ENCODE measurements at places on chromosomes 7 and 10.

DNA sequence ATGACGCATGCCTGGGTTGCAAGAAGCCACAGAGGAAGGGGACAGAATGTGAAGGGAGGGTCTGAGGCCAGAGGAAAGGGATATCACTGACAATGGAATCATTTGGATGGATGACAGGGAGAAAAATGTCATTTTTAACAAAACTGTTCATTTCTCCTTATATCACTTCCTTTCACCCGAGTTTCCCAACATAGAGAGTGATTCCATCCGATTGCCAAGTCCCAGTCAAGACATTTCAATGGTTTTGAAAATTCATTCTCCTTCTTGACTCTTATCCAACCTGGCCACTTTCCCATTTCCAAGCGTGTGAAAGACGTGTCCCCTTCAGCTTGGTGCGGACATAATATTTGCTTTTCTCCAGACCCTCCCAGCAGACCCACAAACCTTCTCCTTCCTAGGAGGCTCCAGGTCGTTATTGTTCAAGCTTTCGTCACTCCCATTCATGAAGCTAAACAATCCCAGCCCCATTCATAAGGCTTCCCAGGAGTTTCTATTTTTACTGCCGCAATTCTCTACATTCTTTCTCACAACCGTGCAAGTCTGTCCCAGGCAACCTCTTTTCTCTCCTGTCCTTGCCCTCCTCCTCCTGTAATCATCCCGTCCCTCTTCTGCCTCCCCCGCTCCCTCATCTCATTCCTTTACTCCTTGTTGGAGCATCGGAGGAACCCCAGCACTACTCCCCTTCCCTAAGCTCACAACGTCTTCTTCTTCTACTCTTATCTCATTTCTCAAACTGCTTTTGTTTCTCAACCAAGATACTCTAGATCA lies 301.3 kb upstream of the KLF6 start:
- no peak for DNase-seq

GRCh38 chr10:50316174-50316573 lies 64.9 kb upstream of the ASAH2 start:
- no peak for DNase-seq

GRCh38 chr10:33115738-33116719 lies 158.0 kb upstream of the ITGB1 start:
- DNase-seq: no peak

DNA sequence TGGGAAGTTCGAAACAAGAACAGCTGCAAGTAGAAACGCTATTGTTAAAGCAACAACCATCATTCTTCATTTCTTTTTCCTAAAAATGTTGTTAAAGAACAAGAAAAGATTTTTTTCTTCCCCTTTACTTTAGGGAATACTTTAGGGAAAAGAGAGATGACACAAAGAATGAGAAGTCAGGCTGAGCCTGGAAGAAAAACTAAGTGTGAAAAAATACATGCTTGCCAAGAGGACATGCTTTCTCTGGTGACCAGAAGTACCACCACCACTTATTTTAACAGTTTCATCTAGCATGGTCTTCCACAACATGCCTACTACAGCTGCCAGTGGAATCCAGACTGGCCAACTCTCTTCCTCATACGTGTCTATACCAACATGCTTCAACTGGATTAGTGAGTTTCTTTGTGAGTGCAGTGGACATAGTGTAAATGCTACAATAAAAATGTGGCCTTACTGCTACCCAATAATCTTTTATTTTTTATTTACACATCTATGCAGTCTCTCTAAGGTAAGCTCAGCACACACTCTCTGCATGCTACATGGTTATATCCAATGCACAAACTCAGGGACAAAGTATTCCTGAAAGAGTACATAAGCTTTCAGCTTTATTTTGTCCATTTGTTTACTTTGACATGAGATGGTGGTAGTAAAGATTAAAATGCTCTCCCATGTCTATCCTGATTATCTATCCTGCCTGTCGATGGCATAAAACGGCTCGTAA lies 196.2 kb downstream of the TAX1BP1 start:
- DNase-seq: no peak

GRCh38 chr7:85285527-85285926 lies 98.7 kb upstream of the SEMA3D start:
- no peak for DNase-seq

DNA sequence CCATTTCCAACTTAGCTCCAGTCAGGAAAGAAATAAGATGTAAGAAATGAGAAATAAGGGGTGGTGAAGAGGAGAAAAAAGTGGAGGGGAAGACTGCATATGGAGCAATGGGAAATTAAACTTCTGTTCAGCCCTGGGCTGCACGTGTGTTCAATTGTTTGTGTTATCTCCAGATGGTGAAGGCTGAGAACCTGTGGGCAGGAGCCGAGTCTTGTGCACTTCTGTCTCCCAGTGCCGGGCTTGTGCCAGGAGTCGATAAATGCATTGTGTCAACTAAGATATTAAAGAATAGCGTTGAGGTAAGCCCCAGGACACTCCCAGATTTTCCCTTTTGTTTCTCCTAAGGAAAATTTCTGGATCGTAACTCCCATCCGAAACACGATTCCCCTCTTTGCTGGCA lies 98.2 kb downstream of the PRLHR start:
- no peak for DNase-seq

DNA sequence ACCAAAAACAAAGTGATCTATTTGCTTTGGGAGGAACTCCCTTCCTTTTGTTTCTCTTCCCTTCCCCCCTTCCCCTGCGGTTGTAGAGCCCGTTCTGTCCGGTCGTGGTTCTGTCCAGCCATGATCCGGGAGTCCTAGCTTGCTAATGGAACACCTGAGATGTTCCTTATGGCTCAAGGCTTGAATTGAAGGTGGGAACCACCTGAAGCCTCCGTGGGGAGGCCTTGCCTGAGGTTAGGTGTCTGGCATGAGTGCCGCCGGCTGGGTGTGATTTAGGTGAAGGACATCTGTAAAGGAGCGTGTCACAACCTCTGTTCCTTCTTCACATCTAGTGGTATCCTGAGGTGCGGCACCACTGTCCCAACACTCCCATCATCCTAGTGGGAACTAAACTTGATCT lies 46.2 kb downstream of the DAGLB start:
- DNase-seq: no peak

DNA sequence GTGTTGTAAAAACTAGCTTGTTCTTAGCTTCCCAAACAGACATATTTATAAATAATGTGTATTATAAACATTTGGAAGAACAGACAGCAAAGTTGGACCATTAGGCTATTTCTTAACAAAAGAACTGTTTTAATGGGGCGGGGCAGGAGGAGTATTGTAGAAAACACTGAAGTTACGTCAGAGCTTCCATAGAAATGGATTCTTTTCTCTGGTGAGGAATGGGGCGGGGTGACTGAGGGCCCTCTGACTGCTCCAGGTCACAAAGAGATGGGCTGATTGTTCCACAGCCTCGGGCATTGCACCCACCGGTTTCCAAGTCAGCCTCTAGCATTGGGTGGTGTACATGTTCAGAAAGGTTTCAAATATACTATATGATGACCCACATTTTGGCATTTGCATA lies 36.8 kb upstream of the ADAM12 start:
- DNase-seq: no peak

- no peak for DNase-seq
Measured at GRCh38 chr7:42210779-42211178, 26.2 kb downstream of the GLI3 start.

GRCh38 chr10:7756360-7756992 lies 31.3 kb downstream of the KIN start:
- no peak for DNase-seq

DNA sequence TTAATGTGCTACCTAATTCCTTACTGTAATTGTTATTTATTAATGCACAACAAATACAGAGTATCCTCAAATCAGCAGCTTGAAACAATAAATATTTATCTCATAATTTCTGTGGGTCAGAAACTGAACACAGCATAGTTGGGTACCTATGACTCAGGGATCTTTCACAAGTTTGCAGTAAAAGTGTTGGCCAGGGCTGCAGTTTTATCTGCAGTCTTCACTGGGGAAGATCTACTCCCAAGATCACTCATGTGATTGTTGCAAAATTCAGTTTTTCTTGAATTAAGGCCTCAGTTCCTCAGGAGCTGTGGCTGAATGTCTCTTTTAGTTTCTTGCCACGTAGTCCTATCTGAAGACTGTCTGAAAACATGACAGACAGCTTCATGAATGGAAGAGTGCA lies 237.8 kb downstream of the ZWINT start:
- DNase-seq: no peak

DNA sequence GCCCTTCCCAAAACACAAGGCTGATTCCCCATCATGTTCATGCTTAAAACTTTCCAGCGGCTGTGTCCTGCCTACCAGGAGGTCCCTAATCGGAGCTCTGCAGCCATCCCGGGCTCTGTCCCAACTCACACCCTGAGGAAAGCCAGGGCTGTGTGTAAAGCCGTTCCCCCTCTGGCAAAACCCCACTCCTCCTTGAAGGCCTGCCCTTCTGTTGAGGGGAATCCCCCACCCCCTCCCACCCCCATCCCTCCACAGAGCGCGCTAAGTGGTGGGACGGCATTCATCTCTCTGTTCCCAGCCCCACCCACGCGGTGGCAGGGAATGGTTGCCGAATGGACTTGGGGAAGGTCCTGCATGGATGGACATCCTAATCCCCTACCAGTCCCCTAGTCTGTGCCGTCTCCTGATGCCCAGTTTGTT lies 667 bp upstream of the TMEM120A start:
- DNase-seq: no peak

GRCh38 chr7:132162556-132163144 lies 413.6 kb downstream of the PLXNA4 start:
- DNase-seq: no peak

DNA sequence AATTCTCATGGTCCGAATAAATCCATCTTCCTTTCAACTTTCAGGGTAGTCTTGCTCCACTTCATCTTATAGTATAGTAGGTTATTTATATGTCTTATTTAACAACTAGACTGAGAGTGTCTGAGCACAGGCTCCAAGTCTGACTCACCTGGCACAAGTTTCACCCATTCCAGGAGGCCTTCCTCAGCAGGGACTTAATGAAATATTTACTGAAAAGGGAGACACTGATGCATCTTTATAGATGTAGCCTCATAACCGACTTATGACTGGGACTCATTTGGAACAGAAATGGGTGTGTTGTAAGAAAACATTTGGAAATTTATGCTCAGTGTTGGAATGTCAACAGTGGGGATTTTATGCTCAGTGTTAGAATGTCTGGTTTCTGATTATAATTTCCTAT lies 59.9 kb downstream of the CH25H start:
- no peak for DNase-seq

DNA sequence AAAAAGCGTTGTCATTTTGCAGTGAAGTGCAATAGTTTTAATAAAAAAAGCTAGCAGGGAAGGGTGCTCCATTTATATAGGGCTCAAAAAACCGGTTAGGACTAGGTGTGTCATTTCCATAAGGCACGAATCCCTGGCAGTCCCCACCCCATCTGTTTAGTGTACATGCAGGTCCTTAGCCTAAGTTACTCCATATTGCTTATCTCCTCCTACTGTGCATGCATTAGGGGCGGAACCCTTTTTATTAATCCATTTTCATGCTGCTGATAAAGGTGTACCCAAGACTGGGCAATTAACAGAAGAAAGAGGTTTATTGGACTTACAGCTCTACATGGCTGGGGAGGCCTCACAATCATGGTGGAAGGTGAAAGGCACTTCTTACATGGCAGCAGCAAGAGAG lies 301.4 kb downstream of the ABCA13 start:
- no peak for DNase-seq

GRCh38 chr7:90727412-90727811 lies 131.3 kb downstream of the CDK14 start:
- no peak for DNase-seq

DNA sequence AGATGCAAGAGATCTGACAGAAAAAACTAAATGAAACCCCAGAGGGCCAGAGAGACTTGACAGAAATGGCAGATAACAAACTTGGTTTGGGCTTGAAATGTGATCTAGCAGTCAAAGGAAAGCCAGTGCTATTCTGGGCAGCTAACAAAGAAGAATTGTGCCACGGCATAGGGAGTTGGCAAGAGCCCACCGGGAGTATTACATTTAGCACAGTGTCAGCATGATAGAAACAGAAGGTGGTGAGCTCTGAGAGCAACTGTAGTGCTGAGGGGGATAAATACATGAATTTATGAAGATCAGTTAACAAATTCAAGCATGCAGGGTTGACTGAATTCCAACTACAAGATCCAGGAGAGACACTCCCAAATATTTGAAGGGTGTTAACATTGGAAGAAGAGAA lies 91.1 kb downstream of the AHCYL2 start:
- peak; percentile 67 for DNase-seq

- no peak for DNase-seq
Measured at GRCh38 chr7:134694767-134695166, 48.1 kb downstream of the BPGM start.

DNA sequence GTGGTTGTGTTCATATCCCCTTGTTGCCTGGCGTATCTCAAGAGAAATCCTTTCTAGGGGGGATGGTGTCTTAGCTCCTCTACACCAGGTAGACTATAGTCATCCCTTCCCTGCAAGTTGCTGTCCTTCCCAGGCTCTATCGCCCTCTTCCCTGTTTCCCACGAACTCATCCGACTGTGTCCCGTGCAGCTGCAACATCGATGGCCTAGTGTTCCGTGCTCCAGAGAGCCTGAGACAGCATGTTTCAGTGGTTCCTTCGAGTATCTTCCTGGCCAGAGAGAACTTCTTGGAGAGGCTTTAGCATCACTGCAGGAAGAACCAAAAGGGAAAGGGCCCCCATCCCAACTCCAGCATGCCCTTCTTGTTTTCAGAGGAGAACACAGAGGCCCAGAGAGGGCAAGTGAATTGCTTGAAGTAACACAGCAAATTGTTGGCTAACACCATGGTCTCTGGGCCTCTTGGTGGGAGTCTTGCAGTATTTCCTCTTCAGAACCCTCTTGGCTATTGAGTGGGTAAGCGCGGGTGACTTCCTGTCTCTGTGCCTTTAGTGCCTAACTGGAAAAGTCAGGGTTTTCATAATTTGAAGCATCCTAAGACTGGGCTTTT lies 162.9 kb downstream of the RGS10 start:
- no peak for DNase-seq

DNA sequence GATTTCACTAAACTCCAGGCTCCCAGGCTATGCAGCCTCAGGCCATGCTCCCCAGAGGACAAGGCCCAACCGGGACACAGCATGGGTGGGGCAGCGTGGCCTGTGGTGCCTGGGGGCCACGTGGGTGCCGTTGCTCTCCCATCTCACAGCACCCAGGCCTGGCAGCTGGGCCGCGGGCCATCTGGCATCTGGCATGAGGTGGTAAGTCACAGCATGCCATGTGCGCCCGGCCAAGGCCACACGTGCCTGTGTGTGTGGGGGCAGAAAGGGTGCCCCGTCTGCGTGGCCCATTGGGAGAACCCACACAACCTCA lies 204.1 kb downstream of the EBF3 start:
- no peak for DNase-seq

- DNase-seq: no peak
Measured at GRCh38 chr7:24368161-24368560, 84.2 kb downstream of the NPY start.

GRCh38 chr7:46291601-46292150 lies 370.6 kb upstream of the IGFBP3 start:
- peak; percentile 50 for DNase-seq

GRCh38 chr10:62852961-62853702 lies 37.0 kb upstream of the EGR2 start:
- no peak for DNase-seq

Data from gastrocnemius medialis (tissue), 4 donors.